ENCODE measurements at places on chromosomes 16 and 17.
A peak's percentile ranks its signal among the peaks of the same experiment; 100 is the strongest.

- DNase-seq = no peak
Observed at GRCh38 chr17:77217123-77217522, 76.4 kb downstream of the SEC14L1 start.

- no peak for DNase-seq
Observed at GRCh38 chr16:12992066-12992465, 90.7 kb downstream of the SHISA9 start.

DNA sequence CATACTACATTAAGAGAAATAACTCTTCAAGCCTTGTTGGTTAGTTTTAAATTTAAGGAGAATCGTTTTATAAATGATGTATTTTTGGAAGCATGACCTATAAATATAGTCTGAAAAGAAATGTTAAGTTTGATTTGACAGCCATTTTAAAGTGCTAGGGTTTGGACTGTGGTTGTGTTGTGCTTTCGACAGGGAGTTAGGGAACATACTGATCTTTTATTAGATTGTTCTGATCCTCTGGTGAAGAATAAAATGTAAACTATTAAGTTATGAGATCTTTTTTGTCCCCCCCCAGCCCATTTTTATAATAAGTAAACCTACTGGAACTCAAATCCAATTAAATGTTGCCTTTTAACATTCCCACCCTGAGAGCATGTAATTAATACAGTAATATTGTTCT lies 12.0 kb downstream of the TAF15 start:
- no peak for DNase-seq

DNA sequence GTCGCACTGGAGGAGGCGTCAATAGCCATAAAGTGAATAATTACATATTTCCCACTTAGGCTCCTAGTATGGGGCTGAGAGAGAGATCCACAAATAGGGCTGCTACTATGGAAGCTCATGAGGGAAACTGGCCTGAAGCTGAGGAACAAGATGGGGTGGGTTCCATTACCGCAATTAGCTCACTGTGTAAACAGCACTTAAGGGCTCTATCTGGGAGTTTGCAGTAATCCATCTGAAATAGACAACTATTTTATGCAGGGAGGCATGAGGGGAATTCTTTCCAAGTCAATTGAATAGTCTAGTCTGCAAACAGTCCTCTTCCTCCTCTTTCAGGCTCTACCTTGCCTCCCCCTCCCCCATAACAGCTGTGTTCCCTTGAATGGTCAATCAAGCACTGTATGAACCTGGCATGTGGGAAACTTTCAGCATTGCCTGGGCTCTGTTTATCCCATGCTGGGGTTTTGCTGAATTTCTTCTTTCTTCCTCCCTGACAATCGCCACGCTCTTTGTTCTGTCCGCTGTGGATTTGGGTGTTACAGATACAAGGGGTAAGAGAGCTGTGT lies 56.1 kb upstream of the MAF start:
- DNase-seq = no peak

GRCh38 chr16:54320697-54321340 lies 34.2 kb upstream of the IRX3 start:
- no peak for DNase-seq

GRCh38 chr16:80208015-80208414 lies 332.8 kb upstream of the DYNLRB2 start:
- no peak for DNase-seq

GRCh38 chr17:69358688-69359596 lies 32.0 kb upstream of the ABCA5 start:
- no peak for DNase-seq

- DNase-seq = no peak
Observed at GRCh38 chr16:79734721-79735120, 134.2 kb upstream of the MAF start.

DNA sequence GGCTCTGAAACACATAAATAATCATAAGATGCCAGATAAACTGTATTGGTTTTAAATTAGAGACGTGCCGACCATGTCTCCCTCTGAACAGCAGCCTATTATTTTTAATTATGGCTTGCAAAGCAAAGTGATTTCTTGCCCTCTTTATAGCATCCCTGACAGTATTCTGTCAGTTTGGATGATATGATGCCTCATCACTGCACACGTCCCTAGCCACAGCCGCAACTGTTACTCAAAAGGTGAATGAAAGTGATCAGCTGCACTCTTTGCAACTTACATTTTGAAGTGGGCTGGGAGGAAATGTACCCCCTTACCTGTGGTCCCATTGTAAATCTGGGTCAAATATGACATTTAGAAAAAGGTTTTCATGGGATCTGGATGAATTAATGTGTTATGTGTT lies 389.9 kb downstream of the MAF start:
- no peak for DNase-seq

- DNase-seq = no peak
Observed at GRCh38 chr17:18314059-18314730, 599 bp downstream of the TOP3A start.

DNA sequence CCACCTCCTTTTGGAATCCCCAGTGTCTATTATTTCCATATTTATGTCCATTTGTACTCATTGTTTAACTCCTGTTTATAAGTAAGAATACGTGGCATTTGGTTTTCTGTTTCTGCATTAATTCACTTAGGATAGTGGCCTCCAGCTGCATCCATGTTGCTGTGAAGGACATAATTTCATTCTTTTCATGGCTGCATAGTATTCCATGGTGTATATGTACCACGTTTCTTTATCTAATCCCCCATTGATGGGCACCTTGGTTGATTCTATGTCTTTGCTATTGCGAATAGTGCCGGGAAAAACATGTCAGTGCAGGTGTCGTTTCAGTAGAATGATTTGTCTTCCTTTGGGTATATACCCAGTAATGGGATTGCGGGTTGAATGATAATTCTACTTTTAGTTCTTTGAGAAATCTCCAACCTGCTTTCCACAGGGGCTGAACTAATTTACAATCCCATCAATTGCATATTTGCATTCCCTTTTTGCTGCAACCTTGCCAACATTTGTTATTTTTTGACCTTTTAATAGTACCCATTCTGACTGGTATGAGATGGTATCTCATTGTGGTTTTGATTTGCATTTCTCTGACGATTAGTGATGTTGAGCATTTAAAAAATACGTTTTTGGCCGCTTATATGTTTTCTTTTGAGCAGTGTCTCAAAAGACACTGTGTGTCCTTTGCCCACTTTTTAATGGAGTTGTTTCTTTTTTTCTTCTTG lies 373.2 kb upstream of the TNRC6C start:
- no peak for DNase-seq

DNA sequence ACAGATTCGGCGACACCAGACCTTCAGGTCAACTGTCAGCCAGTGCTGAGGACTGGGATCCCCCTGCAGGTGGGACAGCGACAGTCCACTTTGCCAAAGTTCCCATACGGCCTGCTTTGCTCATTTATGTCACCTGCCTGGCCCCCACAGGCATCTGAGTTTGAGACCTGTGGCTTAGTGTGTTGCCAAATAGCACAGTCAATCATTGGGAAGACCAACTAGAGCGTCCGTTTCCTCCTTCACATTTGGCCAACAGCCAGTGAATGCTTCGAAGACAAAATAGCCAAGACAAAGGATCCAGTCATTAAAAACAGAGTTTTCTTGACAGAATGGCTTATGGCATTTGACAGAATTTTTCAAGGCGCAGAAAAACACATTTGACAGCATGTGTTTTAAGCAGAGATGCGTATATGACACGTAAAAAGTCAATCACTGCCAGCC lies 113.8 kb downstream of the ABCC12 start:
- no peak for DNase-seq

DNA sequence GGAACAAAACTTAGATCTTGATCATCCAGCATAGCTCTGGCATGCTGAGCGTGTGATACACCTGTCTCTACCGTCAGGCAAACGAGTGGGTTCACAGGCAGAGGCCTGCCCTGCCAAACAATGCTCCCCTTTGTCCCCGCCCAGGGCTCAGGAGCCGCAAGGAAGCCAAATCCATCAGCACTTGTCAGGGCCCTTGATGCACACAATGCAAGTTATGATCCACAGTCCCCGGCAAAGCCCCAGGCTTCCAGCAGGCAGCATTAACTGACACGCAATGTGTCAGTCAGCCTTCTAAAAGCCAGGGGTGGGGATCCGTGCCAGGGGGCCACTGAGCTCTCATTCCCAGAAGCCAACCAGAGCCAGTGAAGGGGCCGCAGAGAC lies 460.9 kb downstream of the SLC39A11 start:
- no peak for DNase-seq

DNA sequence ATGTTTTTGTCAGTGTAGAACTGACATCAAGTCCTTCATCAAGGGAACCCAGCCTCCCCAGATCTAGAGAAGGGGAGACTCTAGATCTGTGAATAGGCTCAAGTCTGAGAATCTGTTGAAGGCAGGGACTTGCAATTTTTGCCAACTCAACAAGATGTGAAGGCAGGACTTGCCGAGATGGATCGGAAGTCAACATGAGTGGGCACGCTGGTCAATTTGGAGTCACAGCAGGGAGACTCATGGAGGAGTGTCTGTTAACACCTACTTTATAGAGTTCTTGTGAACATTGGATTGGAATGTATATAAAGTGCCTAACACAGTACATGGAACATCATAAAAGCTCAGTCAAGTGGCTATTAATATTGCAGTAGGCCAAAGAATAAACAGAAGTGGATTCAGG lies 10.0 kb downstream of the ZNF689 start:
- no peak for DNase-seq

GRCh38 chr16:11619327-11619851 lies 32.7 kb upstream of the LITAF start:
- peak; percentile 72 for DNase-seq

DNA sequence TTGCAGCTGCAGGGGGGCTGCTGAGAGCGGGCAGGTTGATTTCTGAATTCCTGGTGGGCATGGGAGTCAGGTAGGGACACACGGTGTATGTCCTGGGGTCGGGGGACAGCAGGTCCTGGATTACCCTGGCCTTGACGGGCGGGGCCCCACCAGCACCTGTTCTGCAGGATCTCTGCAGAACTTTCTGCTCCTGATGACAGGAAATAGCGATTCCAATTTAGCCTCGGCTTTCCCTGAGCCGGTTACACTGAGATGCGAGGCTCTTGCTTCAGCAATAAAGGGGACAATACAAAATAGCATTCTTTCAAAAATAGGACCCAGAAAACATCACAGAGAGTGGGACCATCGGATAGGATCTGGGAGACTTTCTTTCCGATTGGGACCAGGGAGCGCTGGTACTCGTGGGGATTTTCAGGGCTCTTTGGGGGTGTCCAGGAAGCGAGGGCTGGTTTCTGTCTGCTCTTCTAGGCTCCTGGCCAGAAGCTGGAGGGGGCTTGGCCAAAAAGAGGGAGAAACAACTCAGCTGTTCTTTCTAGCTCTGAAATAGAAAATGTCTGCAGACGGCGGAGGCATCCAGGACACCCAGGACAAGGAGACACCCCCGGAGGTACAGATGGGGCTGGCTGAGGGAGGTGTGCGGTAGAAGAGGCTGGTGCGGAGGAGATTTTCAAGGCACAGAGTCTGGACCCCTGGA lies 642 bp downstream of the ZNF205 start:
- DNase-seq = no peak

DNA sequence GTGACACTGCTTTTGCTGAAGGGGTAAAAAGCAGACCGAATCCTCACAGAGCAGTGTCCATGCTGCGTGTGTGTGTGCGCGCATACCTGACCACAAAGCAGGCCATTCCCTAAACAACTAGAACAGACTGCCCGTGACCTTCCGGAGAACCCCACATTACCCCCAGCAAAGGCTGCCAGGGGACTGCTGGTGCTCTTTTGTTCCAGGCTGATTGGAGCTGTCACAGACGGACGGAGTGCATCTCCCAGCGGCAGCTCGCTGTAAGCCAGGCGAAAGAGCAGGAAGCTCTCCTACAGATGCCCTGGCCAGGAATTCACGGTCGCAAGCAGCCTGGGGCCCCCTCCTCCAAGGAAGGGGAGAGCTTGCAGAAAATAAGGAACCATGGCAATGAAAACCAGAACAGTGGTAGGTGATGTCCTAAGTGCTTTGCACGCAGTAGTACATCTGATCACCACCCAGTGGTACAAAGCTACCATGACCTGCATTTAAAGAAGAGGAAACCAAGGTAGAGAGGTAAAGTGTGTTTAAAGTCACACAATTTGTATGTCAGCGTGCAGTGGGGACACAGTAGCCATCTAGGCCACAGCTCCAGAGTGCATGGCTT lies 153.4 kb upstream of the DYNLRB2 start:
- DNase-seq = no peak

DNA sequence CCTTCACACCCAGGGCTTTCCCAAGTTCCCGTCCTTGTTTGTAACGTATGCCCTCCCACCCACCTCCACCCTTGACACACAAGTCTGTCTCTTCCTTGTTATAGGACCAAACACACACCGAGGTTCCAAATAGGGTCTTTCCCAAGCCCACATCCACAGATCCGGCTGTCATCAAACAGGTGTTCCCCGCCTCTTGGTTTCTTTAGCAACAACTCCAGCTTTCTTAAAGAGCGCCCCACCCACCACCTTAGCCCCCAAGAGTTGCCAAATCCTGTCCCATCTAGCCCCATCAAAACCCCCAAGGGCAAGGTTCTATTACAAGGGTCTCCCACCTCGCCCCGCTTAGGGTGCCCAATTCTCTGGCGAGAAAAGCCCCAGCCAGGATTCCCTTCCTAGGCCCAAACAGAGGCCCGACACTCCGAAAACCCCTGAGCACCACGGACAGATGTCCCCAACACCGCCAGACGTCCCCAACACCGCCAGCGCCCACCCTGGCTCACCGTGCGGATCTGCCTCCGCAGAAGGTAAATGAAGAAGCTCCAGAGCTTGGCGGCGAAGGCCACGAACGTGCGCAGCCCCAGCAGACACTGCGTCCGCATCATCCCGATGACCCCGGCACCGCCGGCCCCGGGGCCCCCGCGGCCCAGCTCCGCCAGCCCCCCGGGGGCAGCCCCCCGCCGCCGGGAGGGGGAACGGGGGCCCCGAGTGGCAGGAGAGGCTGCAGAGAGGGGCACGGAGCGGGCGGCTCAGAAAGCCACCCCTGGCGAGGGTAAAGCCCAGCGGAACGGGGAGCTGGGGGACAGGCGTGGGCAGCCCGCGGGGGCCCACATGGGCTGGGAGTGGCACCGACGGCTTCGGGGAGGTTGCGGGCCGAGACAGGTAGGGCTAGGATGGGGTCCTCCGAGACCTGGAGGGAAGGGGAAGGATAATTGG lies 573 bp downstream of the CTDNEP1 start:
- DNase-seq = no peak

DNA sequence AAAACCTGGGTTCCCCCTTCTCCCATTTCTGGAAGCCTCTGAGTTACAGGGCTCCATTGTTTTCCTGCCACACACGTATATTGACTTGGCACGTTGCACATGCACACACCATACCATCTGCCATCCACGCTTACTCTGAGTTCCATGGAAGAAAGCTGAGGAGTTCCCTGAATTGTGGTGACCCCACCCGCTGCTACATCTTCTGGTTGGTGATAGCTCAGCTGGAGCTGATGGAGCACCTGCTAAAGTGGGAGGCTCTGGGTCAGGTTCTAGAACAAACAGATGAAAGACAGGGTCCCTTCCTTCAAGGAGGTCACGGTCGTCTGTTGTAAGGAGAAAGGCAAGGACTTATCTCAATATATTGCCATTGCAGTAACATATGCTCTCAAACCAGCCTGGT lies 41.1 kb downstream of the TMEM11 start:
- no peak for DNase-seq

Data from activated naive CD4-positive, alpha-beta T cell treated with anti-CD3 and anti-CD28 coated beads, Interleukin-2, amount 10 ng/mL, durations not matched to agents 7 days and 5 days (primary cell).